CD4-positive, alpha-beta T cell treated with Interleukin-12 subunit alpha and Interleukin-12 subunit beta, for 1 hour (primary cell): ENCODE measurements at places on chromosomes 6 and 20.

DNA sequence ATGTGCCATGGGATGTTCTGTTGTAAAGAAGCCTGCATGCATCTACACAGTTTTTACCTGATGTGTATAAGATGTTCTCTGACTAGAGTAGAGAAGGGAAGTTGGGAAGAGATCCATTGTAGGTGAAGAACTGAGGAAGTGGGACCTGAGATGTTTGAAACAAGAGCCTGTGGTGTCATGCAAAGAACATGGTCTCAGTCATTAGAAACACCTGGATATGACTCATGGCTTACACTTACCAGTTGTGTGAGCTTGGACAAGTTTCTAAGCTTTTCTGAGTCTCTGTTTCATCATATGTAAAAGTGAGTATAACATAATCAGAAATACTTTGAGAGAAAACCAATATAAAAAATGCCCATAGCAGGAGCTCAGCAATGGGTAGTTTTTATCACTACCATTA lies 51.9 kb upstream of the SEC63 start:
- DNase-seq: no peak

DNA sequence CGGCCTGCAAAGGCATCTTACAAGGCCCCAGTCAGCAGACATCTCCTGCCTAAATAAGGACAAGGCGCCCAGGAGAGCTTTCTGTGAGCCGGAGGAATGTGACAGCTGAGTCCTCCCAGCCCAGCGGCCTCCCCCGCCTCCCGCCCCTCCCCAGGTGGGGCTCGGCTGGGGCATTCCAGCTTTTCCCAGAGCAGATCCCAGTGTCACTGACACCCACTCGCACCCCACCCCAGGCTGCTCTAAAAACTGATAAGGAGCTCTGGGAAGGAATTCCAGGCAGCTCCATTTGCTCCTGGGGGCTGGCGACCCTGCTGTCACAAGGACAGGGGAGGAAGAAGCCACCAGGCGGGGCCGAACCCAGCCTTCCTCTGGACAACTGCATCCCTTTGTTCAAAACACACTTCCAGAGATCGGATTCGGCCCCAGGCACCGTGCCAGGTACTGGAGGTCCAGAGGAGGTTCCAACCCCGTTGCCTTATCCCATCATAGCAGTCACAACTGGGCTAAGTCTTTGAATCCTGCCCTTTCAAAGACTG lies 49.7 kb downstream of the JPH2 start:
- DNase-seq: no peak

DNA sequence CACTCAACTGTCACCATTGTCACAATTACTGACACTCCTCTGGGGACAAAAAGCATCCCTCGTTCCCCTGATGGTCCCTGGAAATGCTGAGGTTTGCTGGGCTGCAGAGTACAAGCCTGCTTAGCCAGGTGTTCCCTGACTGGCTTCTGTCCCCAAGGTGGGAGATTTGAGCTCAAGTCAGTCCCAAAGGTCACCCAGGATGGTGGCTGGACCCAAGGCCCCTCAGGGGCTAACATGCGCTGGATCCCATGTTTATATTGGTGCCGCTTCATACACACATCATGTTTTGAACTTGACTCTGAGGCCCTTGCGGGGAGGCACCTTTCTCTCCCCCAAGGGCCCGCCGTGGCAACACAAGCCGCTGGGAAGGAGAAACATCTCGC lies 44.2 kb downstream of the PMEPA1 start:
- no peak for DNase-seq

GRCh38 chr6:134026597-134026996 lies 25.8 kb downstream of the SLC2A12 start:
- DNase-seq: no peak

DNA sequence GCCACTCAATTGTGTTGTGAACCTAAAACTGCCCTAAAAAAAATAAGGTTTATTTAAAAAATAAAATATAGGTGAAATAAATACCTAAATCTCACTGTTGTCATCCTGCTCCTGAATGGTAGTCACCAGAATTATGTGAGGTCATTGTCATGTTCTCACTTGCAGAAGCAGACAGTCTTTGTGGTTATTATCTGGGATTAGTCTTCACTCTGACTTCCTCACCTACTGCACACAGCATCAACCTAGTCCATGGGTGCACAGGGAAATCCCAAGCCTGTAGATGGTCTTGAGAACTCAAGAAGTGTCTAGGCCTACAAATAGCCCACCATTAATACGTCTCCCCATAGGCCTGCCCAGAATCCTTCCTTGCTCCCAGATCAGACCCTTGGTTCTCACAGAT lies 97.0 kb downstream of the FOXF2 start:
- no peak for DNase-seq

GRCh38 chr6:137106183-137106582 lies 61.4 kb upstream of the IL20RA start:
- DNase-seq: no peak

GRCh38 chr6:139028215-139028657 lies 309 bp upstream of the ABRACL start:
- no peak for DNase-seq

DNA sequence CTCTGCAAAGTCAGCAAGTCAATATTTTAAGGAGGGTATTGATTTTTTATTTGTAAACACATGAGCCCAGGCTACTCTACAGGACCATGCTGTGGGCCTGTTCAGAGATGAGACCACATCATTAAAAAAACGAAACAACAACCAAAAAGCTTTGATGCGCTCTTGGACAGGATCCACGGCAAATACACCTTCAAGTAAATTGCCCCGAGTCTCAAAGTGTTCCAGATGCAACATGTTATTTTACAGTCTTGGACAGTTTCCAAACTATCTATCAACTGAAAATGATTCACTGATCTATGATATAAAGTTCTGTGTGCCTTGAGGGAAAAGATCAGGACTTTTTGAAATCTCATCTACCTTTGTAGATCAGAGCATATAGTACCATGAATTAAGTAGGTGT lies 25.8 kb upstream of the CARMIL1 start:
- DNase-seq: no peak

- no peak for DNase-seq
Measured at GRCh38 chr6:85612690-85613474, 19.2 kb upstream of the SNX14 start.

- no peak for DNase-seq
Measured at GRCh38 chr6:83314693-83315092, 116.2 kb downstream of the ME1 start.

DNA sequence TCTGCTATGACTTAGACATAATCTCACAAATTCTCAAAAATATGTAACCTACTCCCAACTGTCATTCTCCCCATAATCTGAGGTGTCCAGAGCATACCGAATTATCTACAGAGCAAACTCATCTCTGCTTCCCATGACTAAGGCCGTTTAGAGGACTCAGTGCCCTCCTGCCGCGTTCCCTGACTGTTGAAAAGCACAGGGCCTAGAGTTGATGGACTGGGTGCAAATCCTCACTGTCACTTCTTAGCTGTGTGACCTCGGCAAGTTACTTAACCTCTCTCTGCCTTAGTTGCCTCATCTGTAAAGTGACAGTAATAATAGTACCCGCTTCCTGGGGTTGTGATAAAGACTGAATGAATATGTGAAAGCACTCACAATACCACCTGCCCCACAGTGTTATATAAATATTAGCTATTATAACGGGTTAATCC lies 4.7 kb upstream of the TUBB2A start:
- DNase-seq: no peak

GRCh38 chr6:110041126-110041525 lies 63.0 kb downstream of the GPR6 start:
- DNase-seq: no peak

GRCh38 chr20:37315021-37315451 lies 25.6 kb downstream of the MANBAL start:
- no peak for DNase-seq

GRCh38 chr6:44264154-44265006 lies 971 bp downstream of the NFKBIE start:
- peak; percentile 62 for DNase-seq

DNA sequence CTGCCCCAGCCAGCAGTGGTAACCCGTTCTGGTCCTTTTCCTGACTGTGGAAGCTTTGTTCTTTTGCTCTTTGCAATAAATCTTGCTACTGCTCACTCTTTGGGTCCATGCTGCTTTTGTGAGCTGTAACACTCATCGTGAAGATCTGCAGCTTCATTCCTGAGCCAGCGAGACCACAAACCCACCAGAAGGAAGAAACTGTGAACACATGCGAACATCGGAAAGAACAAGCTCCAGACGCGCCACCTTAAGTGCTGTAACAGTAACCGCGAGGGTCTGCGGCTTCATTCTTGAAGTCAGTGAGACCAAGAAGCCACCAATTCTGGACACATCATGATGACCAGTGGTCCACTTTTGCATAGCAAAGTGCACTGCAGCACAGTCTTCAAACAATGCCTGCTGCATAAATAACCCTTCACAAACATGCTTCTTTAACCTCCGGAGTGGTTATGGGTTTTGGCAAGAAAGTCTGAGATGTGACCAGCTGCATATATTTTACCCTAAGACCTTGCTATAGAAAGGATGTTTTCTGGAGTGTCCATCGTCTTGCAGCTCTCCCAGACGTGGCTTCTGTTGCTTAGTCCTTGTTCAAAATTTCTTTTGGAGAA lies 8.9 kb upstream of the MUC22 start:
- DNase-seq: no peak

- DNase-seq: no peak
Measured at GRCh38 chr6:169473663-169474062, 220.0 kb upstream of the THBS2 start.

DNA sequence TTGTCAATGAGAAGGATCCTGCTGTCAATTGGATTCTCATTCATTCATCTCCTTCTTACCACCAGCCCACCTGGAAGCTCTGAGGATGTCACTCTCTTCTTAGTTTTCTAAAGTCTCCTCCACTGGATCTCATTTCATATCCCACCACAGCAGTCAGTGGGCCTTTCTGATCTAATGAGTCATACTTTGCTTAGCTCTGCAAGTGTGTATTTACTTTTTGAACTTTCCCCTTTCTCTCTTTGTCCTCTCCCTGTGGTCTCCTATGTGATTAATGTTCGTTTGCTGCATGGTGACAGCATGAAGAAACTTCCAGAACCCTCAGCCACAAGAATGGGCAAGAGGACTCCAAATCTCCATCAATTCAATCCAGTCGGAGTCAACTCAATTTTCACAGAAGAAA lies 63.6 kb upstream of the SYNDIG1 start:
- DNase-seq: no peak

DNA sequence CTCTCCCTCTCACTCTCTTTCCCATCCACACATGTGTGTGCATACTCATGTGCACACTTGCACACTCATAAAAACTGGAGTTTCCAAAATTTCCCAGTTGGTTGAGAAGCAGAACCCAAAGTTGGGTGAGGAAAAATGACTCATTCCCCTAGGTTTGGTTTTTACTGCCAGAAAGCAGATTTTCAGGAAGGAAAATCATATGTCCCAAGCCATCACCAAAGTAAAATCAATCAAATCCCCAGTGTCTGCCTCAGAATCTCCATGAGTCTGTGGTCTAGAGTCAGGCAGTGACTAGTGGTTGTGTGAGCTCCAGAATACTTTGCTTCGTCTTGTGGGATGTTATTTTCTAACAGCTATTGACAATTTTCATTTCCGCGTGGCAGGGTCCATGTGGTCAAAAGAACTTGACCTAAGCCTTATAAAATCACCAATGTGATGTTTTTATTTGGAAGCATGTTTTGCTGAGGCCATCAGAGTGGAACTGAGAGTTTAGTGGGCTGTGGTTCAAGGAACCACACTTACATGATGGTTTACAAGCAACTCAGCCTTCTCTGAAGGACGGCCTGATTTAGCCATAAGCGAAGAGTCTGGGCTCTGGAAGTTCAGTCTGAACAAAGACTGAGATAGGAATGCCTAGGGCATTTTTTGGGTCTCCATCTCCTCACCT lies 81.9 kb upstream of the CCN6 start:
- no peak for DNase-seq

- peak; percentile 23 for DNase-seq
Measured at GRCh38 chr20:7980332-7981046, 39.1 kb downstream of the TMX4 start.

DNA sequence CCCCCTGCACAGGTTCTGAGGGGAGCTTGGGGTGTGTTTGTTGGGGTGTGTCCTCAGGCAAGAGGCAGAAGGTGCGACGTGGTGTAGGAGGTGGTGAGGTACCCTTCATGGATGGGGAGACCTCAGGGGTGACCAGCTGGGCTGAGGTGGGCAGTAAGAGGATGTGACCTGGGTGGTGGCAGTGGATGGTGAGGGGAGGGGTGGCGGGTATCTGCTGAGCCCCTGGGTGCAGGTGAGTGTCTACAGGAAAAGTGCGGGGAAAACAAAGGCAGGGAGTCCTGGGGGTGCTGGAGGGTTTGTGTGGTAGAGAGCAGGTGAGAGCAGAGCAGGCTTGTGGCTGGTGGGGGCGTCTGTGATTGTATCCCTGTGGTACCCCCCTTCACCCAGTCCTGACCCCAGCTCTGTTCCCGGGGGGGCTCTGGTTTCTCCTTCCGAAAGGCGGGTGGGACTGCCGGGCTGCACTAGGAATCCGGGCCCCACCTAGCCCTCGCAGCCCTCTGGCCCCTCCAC lies 631 bp downstream of the RAET1L start:
- DNase-seq: no peak
